ENCODE measurements at places on chromosomes 11 and 22. TPM values are rescaled to one million over a fixed set of nuclear protein-coding genes. Genes with fewer than 3 reads are reported as not detected.

The IRAG1 gene
- total RNA-seq = not detected

The MEI1 gene
- 23.4 TPM for total RNA-seq

DNA sequence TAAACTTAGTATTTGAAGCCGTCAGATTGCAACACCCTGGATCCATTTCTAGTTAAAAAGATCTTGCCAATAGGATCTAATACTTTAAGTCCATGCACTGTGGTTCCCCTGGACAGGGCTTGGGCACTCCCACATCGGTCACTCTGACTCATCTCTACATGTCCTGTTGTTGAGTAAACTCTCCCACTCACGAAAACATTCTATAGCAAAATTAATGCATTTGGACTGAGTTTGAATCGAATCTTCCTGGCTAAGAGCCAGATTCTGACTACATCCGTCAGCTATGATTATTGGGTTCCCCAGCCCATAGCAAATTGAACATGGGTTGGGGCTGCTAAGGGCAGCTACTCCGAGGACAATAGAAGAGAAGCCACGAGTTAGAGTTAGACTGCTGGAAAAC is 182.1 kb upstream of the SORL1-AS1 start:
- H3K36me3 ChIP-seq = peaks cover 2% of the 10 kb centered on the region
- no peak for DNase-seq
- no peak overlapping the region for H3K4me3 ChIP-seq

DNA sequence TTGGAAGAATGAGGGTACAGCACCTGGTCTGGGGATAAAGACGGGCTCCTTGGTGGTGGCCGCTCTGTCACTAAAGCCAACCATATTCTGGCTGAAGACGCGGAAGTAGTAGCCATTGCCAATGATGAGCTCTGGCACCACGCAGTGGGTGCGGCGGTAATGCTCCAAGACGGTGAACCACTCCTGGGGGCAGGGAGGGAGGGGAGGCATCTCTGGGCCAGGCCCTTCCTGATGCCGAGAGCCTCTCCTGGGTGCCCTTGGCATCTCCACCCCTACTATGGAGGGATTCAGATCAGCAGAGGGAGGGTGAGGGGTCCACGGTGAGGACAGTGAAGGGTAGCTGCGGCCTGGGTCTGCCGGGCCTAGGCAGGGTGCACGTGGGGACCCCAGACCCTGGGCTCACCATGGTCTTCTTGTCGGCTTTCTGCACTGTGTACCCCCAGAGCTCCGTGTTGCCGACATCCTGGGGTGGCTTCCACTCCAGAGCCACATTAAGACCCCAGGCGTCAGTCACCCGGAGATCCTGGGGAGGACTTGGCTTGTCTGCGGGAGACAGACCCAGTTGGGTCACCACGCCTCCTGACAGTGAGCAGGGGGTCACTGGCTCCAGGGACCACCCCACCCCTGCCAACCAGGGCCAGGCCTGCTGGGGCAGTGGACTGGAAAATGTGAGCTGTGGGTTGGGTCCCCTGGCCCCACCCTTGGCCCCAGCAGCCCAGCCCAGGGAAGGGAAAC is 19.5 kb downstream of the MYBPC3 start:
- no peaks in the 10 kb centered on the region for H3K4me1 ChIP-seq
- no peak for DNase-seq
- H3K36me3 ChIP-seq = peaks cover 2% of the 10 kb centered on the region
- H3K27ac ChIP-seq = no peak overlapping the region
- H3K27me3 ChIP-seq = no peaks in the 10 kb centered on the region
- no peak overlapping the region for H3K4me3 ChIP-seq

DNA sequence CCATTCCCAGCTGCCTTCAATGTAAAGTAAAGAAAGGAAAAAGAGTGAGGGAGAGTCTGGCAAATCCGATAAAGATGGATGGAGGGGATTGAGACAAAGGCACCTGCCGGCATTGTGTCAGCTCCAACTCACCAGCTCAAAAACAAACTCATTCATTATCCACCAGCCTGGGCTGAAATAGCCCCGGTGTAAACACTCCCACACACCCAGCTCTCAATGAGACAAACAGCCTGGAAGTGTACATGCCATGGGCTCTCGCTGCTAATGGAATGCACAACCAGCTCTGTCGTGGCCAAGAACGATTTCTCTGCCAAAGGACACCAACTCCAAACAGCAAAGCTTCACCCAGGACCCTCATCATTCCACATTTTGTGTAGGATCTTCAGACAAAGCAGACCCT is 89.3 kb upstream of the OPCML start:
- no peak for DNase-seq
- H3K36me3 ChIP-seq = no peaks in the 10 kb centered on the region
- no peak overlapping the region for H3K4me3 ChIP-seq
- no peaks in the 10 kb centered on the region for H3K4me1 ChIP-seq

DNA sequence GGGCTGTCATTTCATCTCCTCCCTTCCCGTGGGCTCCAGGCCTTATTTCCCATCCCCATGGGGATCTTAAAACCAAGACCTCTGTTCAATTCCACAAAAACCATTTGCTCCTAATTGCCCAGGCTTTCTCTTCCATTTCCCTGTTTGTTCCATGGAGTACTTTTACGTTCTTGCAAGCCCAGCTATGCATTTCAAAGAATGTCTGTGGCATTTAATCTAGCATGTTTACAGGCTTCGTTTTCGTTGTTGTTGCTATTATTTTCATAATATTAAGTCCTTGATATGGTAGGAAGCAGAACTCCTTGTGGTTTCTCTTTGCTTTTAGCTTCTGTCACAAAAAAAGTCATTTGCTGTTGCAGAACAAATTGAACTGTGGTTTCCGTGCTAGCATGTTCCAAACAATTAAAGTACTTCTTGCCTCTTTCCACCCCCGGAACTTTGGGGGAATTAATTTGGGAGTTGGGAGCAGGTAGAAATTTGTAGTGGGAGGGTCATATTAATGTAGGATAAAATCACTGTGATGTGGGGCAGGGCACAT is 68.1 kb upstream of the SLC22A12 start:
- H3K4me3 ChIP-seq = no peak overlapping the region
- no peaks in the 10 kb centered on the region for H3K4me1 ChIP-seq

The JAML gene
- total RNA-seq = 150 TPM

The KRTAP5-10 gene
- total RNA-seq = not detected

GRCh38 chr11:28763151-28763550 is 655.0 kb downstream of the METTL15 start:
- H3K4me3 ChIP-seq = no peak overlapping the region
- no peak for DNase-seq
- H3K36me3 ChIP-seq = no peaks in the 10 kb centered on the region
- no peak overlapping the region for H3K27ac ChIP-seq
- no peaks in the 10 kb centered on the region for H3K27me3 ChIP-seq

DNA sequence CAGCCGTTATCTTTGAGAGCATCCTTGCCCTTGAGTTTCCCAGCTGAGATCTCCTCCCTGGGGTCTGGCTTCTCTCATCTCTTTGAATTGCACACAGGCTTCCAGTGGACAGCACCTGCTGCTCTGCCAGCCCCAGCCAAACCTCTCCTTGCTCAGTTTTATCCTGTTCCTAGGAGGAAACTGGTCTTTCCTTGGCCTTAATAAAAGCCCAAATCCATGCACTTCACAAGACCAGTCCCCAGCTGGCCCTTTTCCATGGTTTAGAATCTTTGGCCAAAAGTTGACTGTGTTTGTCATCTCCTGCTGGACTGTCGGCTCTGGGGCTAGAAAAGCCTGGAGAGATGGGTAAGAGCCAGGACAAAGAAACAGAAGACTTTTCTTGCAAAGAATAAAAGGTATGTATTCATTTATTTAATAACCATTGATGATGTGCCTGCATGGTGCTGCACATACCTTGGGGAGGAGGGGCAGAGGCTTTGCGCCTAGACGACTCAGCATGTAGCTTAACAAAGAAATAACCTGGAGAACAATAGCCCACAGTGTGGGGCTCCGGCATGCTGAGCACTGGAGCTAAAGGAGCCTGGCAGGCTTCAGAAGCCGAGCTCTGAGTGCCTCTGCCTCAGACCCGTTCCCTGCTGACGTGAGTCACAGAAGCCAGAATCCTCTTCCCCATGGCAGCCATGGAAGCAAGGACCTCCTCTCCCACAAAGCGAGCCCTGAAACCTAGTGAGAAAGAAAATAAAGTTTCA is 319.3 kb upstream of the B3GAT1 start:
- no peaks in the 10 kb centered on the region for H3K4me1 ChIP-seq
- H3K36me3 ChIP-seq = no peaks in the 10 kb centered on the region
- no peak overlapping the region for H3K27ac ChIP-seq
- H3K4me3 ChIP-seq = no peak overlapping the region

- H3K27me3 ChIP-seq = peaks cover 18% of the 10 kb centered on the region
- H3K36me3 ChIP-seq = peaks cover 24% of the 10 kb centered on the region
- no peak for DNase-seq
- no peak overlapping the region for H3K27ac ChIP-seq
- peak overlapping the region; percentile 33 for H3K4me3 ChIP-seq
Observed at GRCh38 chr11:60924906-60925853, 920 bp downstream of the TMEM132A start.

GRCh38 chr11:68149417-68149816 is 28.2 kb upstream of the CHKA start:
- DNase-seq = no peak
- H3K36me3 ChIP-seq = no peaks in the 10 kb centered on the region
- H3K27ac ChIP-seq = no peak overlapping the region
- no peaks in the 10 kb centered on the region for H3K27me3 ChIP-seq
- no peak overlapping the region for H3K4me3 ChIP-seq

- H3K27ac ChIP-seq = peak overlapping the region; percentile 63
- H3K27me3 ChIP-seq = no peaks in the 10 kb centered on the region
- no peaks in the 10 kb centered on the region for H3K36me3 ChIP-seq
- no peak for DNase-seq
- peaks cover 30% of the 10 kb centered on the region for H3K4me1 ChIP-seq
- H3K4me3 ChIP-seq = peak overlapping the region; percentile 78
Observed at GRCh38 chr22:39350757-39351688, 1.2 kb downstream of the SYNGR1 start.

Data from activated naive CD8-positive, alpha-beta T cell treated with anti-CD3 and anti-CD28 coated beads for 36 hours (primary cell).